ENCODE measurements at places on chromosomes 2 and 18.

DNA sequence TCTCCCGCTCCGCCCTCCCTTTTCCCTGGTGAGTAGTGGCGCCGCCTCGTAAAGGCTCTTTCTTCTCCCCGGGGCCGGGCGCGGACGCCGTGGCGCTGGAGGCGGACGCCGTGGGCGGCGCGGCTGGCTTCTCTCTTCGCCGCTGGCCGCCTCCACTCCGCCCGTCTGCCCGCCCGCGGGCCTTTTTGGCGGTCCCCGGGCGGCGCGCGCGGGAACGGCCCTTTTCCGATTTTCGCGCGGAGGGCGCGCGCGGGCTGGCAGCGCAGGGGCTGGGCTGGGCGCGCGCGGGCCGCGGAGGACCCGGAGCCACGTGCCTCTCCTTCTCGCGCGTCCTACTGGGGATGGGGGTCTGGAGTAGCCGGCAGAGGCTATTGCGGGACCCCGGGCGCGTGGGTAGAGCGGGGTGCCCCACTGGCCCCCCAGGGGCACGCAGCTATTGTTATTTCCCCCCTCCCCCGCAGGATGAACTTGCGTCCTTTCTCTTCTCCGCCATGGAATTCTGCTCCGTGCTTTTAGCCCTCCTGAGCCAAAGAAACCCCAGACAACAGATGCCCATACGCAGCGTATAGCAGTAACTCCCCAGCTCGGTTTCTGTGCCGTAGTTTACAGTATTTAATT is 472 bp downstream of the SLC20A1 start:
- DNase-seq: no peak

DNA sequence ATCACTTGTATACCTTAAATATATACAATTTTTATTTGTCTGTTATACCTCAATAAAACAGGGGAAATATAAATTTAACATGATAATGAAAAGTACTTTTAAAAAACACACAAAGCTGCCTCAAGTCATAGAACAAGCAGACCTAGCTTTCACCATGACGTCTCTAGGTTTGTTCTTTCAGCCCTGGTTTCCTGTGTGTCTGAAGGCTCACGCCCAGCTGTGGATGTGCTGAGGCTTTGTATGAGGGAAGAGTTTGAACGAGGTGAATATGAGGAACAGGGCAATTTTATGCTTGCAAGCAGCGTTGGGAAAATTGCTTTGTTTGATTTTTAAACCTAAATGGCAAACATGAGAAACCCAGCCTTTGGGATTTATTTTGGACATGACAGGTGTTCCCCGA is 15.3 kb downstream of the SH3RF3 start:
- DNase-seq: no peak

- DNase-seq: no peak
Observed at GRCh38 chr2:172770887-172771286, 35.2 kb downstream of the RAPGEF4 start.

DNA sequence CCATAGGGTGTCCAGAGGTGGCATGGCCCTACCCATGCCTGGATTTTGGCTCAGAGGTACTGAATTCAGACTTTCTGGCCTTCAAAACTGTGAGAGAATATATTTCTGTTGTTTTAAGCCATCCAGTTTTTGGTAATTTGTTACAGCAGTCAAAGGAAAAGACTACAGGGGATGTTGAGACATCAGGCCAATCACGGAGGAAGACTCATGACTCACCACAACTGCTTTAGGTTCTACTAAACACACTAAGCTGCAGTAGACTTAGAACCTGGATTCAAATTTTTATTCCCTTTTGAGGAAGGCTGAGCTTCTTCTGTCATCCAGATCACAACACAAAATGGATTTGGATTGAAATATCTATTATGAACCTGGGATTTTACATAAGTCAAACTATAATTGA is 12.0 kb upstream of the C2orf66 start:
- DNase-seq: no peak

GRCh38 chr2:218024336-218024735 is 21.5 kb upstream of the TNS1 start:
- no peak for DNase-seq

DNA sequence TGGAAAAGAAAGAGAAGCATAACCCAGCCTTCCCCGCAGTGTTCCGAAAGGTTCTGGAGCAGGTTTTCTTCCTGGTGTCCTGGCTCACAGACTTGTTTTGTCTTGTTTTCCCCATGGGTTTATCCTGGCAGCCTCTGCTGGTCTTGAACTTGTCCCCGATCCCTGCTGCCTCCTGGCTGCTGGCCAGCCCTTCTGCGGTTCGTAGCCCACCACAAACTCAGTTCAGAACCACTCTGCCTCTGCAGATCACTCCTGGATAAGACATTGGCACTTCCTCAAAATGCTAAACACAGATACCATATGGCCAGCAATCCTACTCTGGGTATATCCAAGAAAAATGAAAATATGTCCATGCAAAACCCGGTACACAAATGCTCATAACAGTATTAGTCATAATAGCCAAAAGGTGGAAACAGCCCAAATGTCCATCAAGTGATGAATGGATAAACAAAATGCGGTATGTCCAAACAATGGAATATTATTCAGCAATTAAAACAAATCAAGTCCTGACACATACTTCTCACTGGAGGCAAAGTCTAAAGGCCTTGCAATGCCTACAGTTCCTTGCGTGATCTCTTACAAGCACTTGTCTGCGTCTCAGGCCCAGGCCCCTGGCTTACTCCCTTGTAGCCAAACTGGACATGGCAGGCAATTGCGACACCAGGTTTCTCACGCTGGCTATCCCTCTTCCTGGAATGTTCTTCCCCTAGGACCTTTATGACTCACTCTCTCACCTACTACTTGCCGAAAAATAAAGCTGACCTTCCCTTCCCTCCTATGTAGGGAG is 28.0 kb upstream of the ARHGEF4 start:
- DNase-seq: no peak

DNA sequence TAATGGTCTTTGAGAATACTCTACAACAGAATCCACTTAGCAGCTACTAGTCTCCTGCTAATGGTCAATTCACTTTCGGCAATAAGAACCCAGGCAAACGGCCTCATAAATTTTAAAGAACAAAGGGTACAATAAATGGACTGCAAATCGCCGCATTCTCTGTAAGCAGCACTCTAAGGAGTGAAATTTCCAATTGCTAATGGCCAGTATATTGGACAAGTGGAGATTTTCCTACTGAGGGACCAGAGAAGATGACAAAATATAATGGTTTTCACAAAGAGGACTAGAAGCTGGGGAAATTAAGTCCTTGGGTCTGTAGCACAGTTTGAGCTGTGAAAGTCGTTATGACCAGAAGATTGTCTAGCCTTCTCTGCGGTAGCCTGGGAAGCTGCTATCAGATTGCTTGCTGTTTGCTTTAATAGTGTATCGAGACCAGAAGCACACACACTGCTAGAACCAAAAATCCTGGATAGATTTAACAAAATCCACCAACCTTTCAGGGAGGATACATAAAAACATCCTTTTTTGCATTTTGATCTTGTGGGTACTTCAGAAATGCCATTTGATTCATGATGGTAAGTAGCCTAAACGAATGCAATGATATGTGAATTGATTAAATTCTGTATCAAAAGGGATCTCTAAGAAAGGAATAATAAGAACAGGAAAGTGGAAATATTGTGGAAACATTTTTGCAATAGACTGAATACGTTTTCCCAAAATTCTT is 53.6 kb upstream of the ATP8B1 start:
- DNase-seq: no peak

All from SHP77 (cell line).